Motor neuron (in vitro differentiated cells): ENCODE measurements at places on chromosomes 5 and 9.
A peak's percentile ranks its signal among the peaks of the same experiment; 100 is the strongest.

- ATAC-seq = no peak
These were observed 140.0 kb downstream of the MUSK start for GRCh38 chr9:110808599-110808980.

DNA sequence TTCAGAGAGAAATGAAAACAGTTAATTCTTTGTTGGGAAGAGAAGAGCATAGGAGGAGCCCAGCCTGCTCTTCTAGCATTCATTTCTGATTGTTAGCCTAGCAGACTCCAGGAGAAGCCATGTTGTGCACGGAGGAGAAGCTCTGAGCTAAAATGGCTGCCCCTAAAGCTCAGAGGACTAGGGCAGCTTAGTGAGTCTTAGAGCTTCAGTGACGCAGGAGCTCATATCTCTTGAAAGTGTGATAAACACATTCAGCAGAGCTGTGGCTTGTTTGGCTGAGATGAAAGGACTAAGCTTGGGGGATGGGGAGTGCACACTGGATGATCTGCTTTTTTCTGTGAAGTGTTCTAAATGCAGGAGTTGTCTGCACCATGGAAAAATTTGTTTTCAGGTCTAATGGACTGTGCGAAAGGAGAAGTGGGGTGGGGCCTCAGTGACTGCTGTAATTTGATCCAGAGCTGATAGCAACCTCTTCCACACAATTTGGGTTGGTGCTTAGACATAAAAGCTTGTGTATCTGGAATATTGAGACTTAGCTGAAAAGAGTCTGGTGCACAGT is 58.5 kb downstream of the ZNF462 start:
- peak; percentile 85 for ATAC-seq

DNA sequence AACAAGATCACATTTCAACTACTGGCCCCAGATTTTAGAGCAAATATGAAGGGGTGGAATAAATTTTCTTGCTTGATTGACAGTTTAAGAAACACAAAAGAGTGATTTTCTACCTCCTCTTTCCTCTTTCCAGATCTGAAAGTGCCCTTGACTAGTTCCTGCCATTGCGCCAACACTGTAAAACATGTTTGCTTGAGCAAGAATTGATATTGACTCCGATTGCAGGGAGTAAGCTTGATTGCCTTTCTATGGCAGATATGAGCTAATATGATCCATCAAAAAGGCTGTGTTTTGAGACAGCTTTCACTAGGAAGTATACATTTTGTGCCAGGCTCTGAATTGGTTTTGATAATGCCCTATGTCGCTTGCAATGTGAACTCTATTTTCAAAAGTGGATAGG is 508.8 kb downstream of the SEMA5A start:
- ATAC-seq = no peak

GRCh38 chr9:32589083-32589723 is 16.2 kb upstream of the NDUFB6 start:
- peak; percentile 84 for ATAC-seq

DNA sequence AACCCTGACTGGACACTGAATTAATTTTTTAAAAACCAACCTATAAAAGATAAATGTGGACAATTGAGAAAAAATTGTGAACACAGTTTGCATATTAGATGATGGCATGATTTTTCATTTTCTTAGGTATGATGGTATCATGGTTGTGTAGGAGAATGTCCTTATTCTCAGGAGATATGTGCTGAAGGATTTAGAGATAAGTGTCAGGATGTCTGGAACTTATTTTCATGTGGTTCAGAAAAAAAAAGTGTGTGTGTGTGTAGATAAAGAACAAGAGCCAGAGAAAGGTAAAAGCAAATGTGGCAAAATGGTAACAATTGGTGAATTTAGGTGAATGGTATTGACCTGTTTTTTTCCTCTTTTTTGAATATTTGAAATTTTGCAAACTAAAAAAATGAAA is 4.0 kb downstream of the GNPDA1 start:
- ATAC-seq = no peak

DNA sequence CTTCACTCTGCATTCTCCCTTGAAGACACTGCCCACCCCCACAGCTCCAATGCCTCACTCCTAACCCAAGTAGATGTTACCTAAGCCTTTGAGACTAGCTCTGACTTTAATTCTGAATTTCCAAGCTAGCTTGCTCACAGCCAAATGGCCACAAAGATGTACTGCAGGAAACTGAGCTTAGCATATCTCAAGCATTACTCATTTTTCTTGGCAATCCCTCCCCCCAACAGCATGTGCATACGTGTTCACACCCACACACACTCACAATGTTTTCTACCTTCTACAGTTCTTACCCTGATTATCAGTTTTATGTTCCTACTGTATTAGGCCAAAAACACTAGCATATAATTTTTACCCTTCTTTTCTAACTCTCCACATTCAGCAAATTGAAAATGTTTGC is 13.7 kb upstream of the GRIA1 start:
- no peak for ATAC-seq

DNA sequence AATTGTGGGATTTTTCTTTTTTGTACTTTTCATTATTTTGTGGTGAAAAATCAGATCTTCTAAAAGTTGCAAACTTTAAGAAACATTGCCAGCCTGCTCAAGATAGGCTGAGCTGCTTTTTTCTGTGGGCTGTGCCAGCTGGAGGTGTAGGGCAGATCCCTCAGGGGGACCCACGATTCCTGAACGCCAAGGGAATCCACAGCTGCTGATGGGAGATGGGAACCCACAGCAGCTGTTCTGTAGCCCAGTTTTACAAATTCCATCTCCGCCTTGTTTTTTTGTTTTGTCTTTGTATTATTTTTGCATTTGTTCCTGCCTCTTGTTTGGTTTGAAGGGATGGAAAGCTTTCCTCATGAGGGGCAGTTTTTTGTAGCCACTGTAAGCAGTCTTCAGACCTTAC is 91.0 kb downstream of the WWC1 start:
- ATAC-seq = no peak

GRCh38 chr9:129781981-129782380 is 21.0 kb upstream of the TOR1B start:
- ATAC-seq = no peak

DNA sequence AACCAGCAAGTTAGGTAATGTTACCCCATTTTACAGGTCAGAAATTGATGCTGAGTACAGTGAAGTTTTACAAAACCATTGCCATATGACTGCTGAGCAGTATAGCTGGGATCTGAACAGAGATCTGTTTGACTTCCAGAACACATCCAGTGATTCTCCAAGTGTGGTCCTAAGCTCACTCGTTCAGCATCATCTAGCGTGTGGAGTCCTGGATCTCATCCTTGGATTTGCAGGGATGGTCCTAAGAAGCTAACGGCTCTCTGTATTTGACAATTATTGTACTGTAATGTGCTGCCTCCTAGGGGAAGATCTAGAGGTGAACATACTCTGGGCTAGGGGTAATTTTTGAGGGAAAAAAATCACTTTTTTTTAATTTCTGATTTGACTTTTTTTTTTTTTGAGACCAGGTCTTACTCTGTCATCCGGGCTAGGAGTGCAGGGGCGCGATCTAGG is 1.4 kb downstream of the SLC26A2 start:
- peak; percentile 1 for ATAC-seq

- ATAC-seq = no peak
These were observed 186.9 kb upstream of the TRIM32 start for GRCh38 chr9:116499986-116500871.

DNA sequence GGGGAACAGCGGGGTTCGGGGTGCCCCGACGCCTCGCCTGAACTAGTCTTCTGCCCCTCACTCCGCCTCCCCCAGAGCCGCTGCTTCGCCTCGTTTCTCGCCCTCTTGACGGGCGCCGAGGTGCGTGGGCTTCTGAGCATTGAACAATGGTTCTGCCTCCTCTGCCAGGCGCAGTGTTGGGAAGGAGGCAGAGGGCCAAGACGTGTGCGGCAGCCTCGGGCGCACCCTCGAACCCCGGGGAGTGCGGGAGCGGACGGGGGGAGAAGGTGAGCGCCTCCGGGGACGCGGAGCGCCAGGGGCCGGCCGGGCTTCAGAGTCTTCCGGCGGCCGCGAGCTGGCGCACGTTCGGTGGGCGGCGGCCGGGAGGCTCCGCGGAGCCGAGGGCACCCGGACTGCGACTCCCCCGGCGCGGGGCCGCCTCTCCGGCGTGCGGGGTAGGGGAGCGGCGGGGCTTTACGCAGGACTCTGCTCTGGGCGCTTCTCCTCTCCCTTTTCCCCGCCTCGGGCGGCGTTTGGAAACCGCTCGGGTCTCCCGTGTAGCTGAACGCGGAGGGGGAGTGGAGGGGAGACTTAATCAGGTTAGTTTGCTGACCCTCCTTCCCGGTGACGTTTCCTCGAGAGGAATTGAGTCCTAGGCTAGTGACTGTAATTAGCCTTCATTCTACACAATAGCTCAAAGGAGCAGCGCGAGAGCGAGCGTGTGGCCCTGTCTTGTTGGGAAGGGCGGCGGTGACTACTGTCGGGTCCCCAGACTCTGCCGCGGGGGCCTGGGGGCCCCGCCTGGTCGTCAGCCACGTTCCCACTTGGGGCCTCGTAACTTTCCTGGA is 1.1 kb downstream of the VLDLR start:
- ATAC-seq = peak; percentile 0

DNA sequence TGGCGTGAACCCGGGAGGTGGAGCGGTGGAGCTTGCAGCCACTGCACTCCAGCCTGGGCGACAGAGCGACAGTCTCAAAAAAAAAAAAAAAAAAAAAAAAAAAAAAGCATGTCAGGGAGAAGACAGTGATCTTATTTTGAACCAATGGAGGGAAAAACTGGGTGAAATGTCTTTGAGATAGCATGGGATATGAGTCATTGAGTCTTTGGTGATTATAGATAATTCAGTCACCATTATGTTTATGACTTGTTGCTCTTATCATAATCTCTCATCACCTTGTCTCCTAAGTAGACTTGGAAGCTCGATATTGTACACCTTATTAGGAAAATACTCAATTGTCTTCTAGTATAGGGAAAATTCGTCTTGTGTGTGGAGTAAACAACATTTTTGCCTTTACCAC is 55.1 kb upstream of the KDM4C start:
- no peak for ATAC-seq

- no peak for ATAC-seq
These were observed 278.7 kb upstream of the TYRP1 start for GRCh38 chr9:12414514-12414913.

DNA sequence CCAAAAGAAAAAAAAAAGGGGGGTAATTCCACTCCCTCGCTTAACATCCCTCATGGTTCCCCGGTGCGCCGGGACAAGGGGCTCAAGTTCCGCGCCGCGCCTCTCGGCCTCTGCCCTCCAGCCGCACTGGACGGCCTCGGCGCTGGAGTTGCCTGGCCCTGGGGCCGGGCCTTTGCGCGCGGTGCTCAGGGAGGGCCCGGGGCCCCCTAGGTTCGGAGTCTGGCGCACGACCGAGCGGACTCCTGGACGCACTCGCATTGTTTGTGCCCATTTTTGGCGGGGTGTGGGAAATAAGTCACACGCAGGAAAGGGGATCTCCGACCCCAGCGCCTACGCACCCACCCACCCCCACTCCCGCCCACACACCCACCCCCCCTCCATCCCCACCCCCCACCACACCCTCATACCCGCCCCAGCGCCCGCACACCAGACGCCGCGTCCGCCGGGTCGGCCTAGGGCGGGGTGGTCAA is 381 bp downstream of the MED22 start:
- ATAC-seq = peak; percentile 60

DNA sequence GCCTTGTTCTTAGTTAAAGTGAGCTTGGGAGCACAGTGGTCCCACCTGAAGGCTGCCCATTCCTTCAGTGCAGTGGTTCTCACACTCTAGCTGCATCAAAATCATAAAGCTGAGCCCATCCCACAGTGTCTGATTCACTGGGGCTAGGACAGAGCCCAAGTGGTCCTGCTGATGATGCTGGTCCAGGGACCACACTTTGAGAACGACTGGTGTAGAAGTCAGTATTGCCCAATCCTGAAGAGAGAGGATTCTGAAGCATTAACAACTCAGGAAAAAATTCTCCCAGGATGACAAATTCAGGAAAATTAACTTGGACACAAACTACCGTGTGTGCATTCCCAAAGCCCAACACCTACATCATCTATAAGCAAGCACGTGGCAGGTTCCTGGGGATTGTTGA is 176.2 kb downstream of the GABBR2 start:
- ATAC-seq = no peak

DNA sequence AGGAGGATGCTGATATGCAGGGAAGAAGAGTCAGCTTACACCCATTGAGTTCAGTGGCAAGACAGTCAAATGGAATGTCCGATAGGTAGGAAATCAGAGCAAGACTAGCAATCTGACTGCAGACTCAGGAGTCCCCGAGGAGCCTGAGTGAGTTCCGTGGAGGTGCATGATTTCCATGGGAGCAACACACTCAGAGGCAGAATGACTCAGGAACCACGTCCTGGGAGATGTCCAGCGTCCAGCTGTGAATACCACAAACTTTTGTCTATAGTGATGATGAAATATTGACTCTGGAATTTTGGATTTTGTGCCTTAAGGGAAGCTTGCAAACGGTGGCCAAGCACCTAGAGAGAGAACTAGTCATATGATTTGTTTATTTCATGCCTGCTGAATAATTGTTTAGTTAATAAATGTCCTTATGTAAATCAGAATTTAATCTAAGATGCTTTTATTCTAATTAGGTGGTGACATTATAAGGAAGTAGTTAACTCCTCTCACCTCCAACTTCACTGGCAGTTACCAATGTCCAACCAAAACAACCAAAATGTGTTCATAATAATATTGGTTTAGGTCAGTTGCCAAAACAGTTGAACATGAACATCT is 100.4 kb downstream of the PDE4D start:
- peak; percentile 74 for ATAC-seq

DNA sequence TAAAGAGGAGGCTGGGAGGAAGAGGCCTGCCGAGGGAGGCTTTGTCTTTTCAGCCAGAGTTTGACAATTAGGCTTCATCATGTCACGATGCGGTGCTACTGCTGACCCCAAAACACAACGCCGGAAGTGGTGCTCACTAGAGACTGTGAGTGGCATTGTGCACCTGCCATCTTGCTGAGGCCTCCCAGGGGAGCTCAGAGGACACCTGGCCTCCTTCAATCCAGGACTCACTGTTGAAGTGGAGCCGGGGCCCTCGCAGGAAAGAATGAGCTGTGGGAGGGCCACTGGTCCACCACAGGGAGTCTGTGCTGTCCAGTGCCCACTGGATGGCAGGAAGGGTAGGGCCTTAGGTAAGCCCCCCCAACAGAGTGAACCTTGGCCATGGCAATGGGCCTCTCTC is 12.7 kb upstream of the SLC25A48 start:
- no peak for ATAC-seq

DNA sequence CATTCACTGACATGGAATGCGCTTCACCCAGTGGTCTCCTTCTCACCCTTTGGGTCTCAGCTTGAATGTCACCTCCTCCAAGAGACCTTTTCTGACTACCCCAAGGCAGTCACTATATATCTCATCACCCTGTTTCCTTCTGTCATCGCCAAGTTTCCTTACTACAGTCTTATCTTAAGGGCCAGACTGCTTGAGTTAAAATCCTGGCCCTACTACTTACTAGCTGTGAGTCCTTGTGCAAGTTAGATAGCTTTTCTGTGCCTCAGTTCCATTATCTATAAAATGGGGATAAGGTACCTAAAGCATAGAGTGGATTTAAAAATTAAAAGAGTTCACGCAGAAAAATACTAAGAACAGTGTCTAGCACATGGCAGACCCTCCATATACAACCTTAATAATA is 132.4 kb downstream of the GABBR2 start:
- no peak for ATAC-seq
